ENCODE measurements at places on chromosomes 1 and 21.

DNA sequence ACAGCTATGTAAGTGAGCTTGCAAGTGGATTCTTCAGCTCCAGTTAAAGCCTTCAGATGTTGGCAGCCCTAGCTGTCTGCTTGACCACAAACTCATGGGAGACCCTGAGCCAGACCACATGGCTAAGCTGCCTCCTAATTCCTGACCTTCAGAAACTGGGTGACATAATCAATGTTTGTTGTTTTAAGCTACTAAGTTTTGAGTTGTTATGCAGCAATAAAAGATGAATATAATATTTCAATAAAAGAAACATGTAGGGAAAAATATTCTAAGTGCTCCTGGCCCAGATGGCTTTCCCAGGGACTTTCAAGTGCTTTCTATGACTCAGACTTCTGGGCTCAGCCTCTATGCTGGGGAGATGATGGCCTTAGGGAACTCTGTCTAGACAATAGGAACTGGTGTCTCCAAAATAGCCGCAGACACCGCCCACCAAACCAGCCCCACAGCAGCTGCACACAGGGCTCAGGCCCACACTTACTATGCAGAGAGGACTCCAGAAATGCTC lies 20.3 kb upstream of the AZIN2 start:
- no peak for DNase-seq

DNA sequence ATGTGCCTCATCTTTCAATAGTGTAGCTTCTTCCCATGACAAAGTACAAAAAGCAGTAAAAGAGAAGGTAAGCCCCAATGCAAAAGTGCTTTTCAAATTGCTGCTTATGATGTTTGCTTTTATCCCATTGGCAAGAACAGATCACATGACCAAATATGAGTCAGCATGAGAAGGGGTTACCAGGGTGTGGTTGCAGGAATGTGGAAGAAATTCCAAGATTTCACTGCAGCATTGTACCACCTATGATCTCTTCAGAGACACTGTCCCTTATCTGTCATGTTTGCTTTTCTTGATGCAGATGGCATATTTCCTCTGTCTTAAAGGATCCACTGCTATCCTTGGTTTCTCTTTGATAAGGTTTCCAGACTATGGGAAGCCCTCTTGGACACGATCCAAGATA lies 1006.9 kb upstream of the PRMT6 start:
- no peak for DNase-seq

- no peak for DNase-seq
Observed at GRCh38 chr1:185570962-185571361, 163.2 kb upstream of the HMCN1 start.

- no peak for DNase-seq
Observed at GRCh38 chr21:45091550-45092322, 17.4 kb downstream of the ADARB1 start.

DNA sequence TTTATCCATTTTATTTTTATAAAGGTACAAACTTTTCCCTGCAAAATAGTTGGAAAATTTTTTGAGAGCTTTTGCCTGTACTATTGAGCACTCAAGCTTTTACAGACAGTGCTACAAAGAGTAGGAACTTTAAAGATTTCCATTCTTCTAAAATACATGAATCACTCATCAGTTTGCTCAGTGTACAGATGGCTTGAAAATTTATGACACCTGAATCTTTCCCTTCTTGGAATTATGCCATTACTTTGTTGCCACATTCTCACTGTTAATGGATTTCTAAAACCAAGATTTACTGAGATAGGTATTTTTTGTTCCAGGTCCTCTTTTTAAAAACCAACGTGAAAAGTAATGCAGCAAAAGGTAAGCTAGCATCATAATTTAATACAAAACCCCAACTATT lies 76.0 kb downstream of the GPATCH2 start:
- DNase-seq: no peak

DNA sequence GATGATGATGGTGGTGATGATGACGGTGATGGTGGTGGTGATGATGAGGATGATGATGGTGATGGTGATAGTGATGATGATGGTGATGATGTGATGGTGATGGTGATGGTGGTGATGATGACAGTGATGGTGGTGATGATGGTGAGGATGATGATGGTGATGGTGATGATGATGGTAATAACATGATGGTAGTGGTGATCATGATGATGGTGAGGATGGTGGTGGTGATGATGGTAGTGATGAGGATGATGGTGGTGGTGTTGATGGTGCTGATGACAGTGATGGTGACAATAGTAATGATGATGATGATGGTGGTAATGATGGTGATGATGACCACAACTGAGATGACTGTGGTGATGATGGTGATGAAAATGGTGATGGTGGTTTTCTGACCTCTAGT lies 4.9 kb downstream of the ACTRT2 start:
- DNase-seq: no peak

- DNase-seq: no peak
Observed at GRCh38 chr1:72579629-72580028, 297.3 kb upstream of the NEGR1 start.

DNA sequence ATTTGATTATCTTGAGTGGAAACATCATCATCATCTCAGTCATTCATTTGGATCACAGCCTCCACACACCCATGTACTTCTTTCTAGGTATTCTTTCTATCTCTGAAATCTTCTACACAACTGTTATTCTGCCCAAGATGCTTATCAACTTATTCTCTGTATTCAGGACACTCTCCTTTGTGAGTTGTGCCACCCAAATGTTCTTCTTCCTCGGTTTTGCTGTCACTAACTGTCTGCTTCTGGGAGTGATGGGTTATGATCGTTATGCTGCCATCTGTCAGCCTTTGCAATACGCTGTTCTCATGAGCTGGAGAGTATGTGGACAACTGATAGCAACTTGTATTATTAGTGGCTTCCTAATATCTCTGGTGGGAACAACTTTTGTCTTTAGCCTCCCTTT lies 19.3 kb downstream of the OR10R2 start:
- DNase-seq: no peak

DNA sequence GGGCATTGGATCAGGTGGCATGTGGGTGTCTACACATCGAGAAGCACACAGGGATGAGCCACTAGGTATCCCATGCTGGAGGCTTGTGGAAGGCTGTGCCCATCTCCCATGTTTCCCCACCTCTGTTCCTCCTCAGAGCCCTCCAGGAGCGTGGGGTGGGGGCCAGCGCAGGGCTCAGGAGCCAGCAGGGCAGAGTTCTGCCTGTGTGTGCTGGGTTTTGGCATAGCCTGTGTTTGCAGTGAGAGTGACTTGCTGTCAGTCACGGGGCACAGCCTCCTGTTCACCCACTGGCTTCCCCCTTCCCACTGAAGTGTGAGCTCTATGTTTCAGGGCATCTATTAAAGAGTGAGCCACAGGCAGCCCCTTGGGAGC lies 10.4 kb downstream of the IBA57 start:
- DNase-seq: no peak

GRCh38 chr1:185316163-185317033 lies 645 bp downstream of the IVNS1ABP start:
- peak; percentile 78 for DNase-seq

DNA sequence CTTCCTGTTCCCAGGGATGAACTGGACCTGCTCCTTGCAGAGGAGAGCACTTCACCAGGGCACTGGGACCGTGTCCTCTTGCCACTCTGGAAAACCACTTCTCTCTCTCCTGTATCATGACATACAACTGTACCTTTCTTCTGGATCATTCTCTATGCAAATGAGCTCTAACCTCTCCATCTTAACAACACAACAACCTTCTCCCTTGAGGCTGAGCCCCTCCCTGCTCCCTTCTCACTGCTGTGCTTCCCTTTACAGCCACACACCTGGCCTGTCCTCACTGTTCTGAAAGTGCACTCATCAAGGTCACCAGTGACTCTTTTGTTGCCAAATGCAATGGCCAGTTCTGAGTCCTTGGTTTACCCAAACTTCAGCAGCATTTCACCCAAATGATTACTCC lies 54.5 kb upstream of the MRPS6 start:
- no peak for DNase-seq

- no peak for DNase-seq
Observed at GRCh38 chr1:223500560-223501425, 107.6 kb downstream of the CCDC185 start.

- no peak for DNase-seq
Observed at GRCh38 chr1:61142726-61143500, 60.6 kb downstream of the NFIA start.

GRCh38 chr1:197559655-197560054 lies 215.6 kb downstream of the DENND1B start:
- no peak for DNase-seq

DNA sequence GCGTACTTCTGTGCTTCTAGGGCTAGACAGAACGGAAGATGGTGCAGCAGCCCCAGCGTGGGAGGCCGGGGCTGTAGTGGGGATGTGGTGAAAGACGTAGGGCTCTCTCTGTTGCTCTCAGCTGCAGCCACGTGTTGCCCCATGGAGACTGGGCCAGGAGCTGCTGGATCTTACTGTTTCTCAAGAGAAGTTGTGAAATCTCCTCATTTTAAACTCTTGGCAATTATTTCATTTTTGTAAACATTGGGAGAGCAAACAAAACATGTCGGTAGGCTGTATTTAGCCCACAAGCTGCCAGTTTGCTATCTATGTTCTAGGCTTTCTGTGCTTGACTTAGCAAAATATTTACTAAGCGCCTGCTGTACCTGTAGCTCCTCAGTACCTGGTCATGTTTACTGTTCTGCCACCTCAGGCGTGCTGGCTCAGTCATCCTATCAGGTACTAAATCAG lies 15.9 kb upstream of the ELOA start:
- no peak for DNase-seq

GRCh38 chr1:177423090-177423489 lies 252.3 kb downstream of the BRINP2 start:
- DNase-seq: no peak

Measured in stimulated activated CD8-positive, alpha-beta memory T cell treated with anti-CD3 and anti-CD28 coated beads, Interleukin-4, amount 100 ng/mL, for 4 hours (primary cell).